Stimulated activated CD8-positive, alpha-beta memory T cell treated with anti-CD3 and anti-CD28 coated beads, Interleukin-12 subunit alpha, Interleukin-12 subunit beta, amount 100 ng/mL, for 4 hours (primary cell): ENCODE measurements at places on chromosomes 4 and X.

DNA sequence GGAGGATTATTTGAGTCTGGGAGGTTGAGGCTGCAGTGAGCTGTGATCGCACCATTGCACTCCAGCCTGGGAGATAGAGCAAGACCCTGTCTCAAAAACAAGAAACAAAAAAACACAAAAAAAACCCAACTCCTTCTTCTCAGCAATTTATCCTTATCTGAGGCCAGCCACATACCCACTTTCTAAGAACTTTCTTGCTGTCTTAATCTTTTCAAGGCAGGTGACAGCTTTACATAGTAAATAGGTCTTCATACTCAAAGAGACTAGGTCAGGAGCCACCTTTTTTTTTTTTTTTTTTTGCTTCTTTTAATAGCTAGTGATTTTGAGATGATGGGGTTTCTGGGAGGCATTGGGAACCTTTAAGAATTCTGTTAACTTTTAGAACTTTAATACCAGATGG lies 26.1 kb upstream of the ZCCHC13 start:
- no peak for DNase-seq

GRCh38 chrX:100663642-100664041 lies 19.6 kb downstream of the SRPX2 start:
- no peak for DNase-seq

- no peak for DNase-seq
Observed at GRCh38 chr4:53240573-53240972, 125.3 kb downstream of the SCFD2 start.

DNA sequence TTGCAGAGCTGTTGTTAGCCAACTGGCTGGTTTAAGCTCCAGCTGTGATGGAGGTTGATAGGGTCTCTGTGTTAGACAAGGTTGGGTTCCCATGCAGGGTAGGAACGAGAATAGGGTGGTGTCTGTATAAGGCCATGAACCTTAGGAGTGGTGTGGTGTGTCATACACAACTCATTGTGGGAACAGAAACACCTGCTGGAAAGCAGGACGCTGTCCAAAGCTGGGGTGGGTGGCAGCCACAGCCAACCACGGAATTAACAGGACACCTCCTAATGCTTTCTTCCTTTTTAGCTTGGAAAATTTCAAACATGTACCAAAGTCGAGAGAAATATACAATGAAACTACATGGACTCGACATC lies 94.4 kb downstream of the ARHGAP10 start:
- no peak for DNase-seq

DNA sequence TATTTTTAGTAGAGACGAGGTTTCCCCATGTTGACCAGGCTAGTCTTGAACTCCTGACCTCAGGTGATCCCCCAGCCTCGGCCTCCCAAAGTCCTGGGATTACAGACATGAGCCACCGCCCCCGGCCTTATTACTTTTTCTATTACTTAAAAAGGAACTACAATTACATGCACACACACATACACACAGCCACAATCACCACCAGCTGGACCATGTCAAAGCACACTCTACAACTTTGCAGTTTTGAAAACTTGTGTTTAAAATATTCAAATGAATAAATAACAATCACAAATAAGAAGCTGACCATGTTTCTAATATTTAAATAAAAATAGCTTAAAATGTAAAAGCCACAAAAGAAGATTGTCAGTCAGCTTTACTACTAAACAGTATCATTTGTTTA lies 23.4 kb downstream of the SLC10A7 start:
- no peak for DNase-seq

GRCh38 chrX:7088968-7089615 lies 58.4 kb upstream of the STS start:
- DNase-seq: peak; percentile 35

- DNase-seq: no peak
Observed at GRCh38 chr4:38071801-38072431, 111.7 kb downstream of the PTTG2 start.

DNA sequence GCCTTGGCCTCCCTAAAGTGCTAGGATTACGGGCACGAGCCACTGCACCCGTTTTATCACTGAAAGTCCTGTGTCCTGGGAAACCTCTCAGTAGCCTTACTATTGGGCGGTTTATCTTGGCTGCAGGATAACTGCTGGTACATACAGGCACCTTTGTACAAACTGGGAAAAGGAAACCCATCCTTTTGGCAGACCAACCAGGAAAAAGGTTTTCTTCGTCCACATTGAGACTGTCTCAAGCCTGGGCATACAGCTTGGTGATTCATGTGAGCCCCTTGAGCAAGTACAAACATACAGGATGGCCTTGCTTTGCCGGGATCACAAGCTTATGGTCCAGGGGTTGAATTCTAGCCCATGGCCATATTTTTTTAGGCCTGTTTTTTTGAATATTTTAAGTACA lies 32.8 kb downstream of the RWDD4 start:
- DNase-seq: no peak

DNA sequence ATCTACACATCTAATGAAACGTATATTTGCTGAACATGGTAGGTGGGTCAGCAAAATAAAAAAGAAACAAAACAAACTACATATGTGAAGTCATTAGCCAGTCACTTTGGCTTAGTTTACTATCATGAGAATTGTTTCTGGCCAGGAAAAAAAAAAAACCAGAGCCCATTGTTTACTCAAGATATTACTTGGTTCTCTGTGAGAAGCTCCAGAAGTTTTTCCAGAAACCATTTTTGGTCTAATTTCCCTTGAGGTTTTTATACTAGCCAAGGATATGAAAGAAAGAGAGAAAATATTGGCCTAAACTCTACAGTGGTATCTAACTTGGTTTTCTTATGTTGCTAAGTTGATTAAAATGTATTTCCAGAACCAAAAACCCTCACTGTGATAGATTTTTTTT lies 259.1 kb downstream of the PDHA2 start:
- DNase-seq: no peak
